ENCODE measurements at places on chromosomes 12 and 14. TPM values are rescaled to one million over a fixed set of nuclear protein-coding genes. Genes with fewer than 3 reads are reported as not detected.

Gene VRK1
- 30.2 TPM for total RNA-seq

Gene SYCP3
- 0.49 TPM for total RNA-seq

Gene MYF6
- not detected for total RNA-seq

- H3K27ac ChIP-seq, result no peak overlapping the region
- no peaks in the 10 kb centered on the region for H3K4me1 ChIP-seq
- peaks cover 7% of the 10 kb centered on the region for H3K27me3 ChIP-seq
- no peak for DNase-seq
- no peak overlapping the region for H3K4me3 ChIP-seq
Observed at GRCh38 chr12:108270035-108270848, 68.9 kb downstream of the CMKLR1 start.

- peaks cover 18% of the 10 kb centered on the region for H3K27me3 ChIP-seq
- no peak overlapping the region for H3K4me3 ChIP-seq
- DNase-seq, result no peak
- no peaks in the 10 kb centered on the region for H3K4me1 ChIP-seq
- H3K27ac ChIP-seq, result no peak overlapping the region
Observed at GRCh38 chr14:61176686-61177085, 104.5 kb downstream of the TMEM30B start.

- no peaks in the 10 kb centered on the region for H3K36me3 ChIP-seq
- no peak overlapping the region for H3K27ac ChIP-seq
- peaks cover 18% of the 10 kb centered on the region for H3K27me3 ChIP-seq
- no peak for DNase-seq
- no peaks in the 10 kb centered on the region for H3K4me1 ChIP-seq
Observed at GRCh38 chr14:68922201-68922621, 56.9 kb downstream of the ACTN1 start.

DNA sequence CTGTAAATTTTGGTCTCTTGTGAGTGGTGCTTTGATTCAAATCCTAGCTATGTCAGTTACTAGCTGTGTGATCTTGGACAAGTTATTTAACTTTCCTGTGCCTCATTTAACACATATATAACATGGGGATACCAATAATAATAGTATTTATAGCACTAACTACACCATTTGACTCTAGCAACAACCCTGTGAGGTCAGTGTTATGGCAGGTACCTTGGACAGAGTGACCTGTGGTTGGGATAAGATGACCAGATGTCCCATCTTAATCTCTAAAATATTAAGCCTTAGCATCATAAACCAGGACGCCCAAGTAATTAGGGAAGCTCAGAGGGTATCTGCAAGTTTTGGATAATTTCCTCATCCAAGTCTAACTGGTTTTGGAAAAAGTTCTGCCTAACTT, 73.7 kb downstream of the NDUFA12 start:
- no peak overlapping the region for H3K4me3 ChIP-seq
- DNase-seq, result no peak
- no peaks in the 10 kb centered on the region for H3K4me1 ChIP-seq
- no peak overlapping the region for H3K27ac ChIP-seq
- no peaks in the 10 kb centered on the region for H3K36me3 ChIP-seq

DNA sequence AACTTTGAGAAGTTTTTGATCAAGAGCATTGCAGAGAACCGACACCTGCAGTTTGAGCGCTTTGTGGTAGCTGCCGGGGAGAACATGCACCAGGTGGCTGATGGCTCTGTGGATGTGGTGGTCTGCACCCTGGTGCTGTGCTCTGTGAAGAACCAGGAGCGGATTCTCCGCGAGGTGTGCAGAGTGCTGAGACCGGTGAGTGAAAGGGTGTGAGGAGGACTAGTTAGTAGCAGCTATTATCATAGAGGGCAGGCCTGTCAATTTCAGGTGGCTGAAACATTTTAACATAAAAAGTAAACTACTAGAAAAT, 27.0 kb upstream of the HIGD1C start:
- H3K27me3 ChIP-seq, result no peaks in the 10 kb centered on the region
- peaks cover 26% of the 10 kb centered on the region for H3K36me3 ChIP-seq
- peak overlapping the region; percentile 98 for H3K27ac ChIP-seq
- peak; percentile 32 for DNase-seq
- H3K4me3 ChIP-seq, result peak overlapping the region; percentile 97
- H3K4me1 ChIP-seq, result peaks cover 80% of the 10 kb centered on the region

DNA sequence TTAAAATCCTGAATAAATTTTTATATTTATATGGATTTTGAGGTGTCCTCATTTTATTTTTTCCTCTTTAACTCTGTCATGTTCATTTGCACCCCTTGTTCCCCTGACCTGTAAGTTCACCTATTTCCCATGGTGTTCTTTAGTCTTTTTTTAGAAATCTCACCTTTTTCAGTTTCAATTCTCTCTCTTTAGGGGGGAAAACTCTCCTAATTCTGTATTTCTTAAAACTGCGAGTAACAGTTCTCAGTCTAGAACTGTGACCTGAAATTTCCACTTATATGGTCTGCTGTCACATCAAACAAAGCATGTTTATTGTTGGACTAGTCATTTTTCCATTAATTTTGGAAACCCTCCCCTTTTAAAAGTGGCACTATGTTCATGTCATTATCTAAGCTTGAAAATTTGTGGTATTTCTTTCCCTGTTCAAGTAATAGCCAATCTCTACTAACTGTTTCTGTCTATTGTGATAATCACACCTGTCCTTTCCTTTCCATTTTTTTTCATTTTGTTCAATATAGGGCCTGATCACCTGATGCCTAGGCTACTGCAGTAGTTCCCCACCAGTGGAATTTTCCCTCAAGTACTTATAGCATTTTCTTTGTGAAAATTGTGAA, 14.0 kb upstream of the FBXO33 start:
- H3K36me3 ChIP-seq, result no peaks in the 10 kb centered on the region
- no peaks in the 10 kb centered on the region for H3K27me3 ChIP-seq
- H3K4me1 ChIP-seq, result peaks cover 2% of the 10 kb centered on the region
- no peak overlapping the region for H3K4me3 ChIP-seq
- H3K27ac ChIP-seq, result no peak overlapping the region
- no peak for DNase-seq

GRCh38 chr12:118870551-118870950, 110.8 kb upstream of the SRRM4 start:
- DNase-seq, result no peak
- H3K4me1 ChIP-seq, result no peaks in the 10 kb centered on the region
- no peak overlapping the region for H3K4me3 ChIP-seq
- no peak overlapping the region for H3K27ac ChIP-seq

DNA sequence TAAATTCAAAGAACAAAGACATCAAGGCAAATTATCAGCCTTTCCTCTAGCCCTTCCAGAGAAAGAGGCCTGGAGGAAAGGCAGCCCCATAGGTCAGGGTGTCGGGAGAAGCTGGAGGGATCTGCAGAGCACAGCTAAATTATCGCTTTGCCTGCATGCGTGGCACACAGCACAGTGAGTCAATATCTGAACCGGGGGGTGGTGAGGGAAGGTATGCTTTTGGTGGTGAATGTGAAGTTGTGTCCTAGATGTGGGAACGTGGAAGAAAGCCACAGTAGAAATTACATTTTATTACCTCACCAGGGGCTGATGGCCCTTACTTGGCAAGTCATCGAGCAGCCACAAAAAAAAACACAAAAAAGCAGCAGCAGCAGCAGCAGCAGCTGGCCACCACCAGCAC, 243.2 kb downstream of the EGLN3 start:
- no peaks in the 10 kb centered on the region for H3K27me3 ChIP-seq
- H3K4me3 ChIP-seq, result no peak overlapping the region
- H3K36me3 ChIP-seq, result no peaks in the 10 kb centered on the region
- H3K27ac ChIP-seq, result no peak overlapping the region
- H3K4me1 ChIP-seq, result no peaks in the 10 kb centered on the region

GRCh38 chr12:12582193-12582881, 19.7 kb upstream of the DUSP16 start:
- H3K27ac ChIP-seq, result no peak overlapping the region
- H3K27me3 ChIP-seq, result no peaks in the 10 kb centered on the region
- H3K36me3 ChIP-seq, result no peaks in the 10 kb centered on the region
- peaks cover 12% of the 10 kb centered on the region for H3K4me1 ChIP-seq
- no peak overlapping the region for H3K4me3 ChIP-seq

- H3K4me3 ChIP-seq, result no peak overlapping the region
- no peak for DNase-seq
- H3K27ac ChIP-seq, result no peak overlapping the region
- H3K4me1 ChIP-seq, result no peaks in the 10 kb centered on the region
- no peaks in the 10 kb centered on the region for H3K36me3 ChIP-seq
Observed at GRCh38 chr12:62859321-62859737, 75.6 kb downstream of the PPM1H start.

GRCh38 chr14:106826833-106827369, 1300.5 kb downstream of the TMEM121 start:
- no peaks in the 10 kb centered on the region for H3K27me3 ChIP-seq

DNA sequence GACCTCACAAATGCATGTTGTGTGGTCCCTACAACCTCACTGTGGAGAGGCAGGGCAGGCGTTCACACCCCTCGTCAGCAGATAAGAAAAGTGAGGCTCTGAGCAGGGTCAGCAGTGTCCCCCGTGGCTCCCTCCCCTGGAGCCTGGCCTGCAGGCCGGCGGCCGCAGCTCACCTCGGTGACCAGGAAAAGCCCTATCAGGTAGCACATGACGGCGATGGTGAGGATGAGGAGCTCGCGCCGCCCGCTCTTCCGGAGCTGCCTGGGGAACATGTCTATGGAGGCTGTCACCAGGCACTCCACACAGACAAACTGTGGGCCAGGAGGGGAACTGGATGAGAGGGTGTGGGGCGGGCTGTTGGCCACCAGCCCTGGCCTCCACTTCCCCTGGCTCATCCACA, 18.0 kb downstream of the SLC6A12 start:
- no peak overlapping the region for H3K27ac ChIP-seq
- no peak for DNase-seq
- peaks cover 25% of the 10 kb centered on the region for H3K27me3 ChIP-seq
- no peaks in the 10 kb centered on the region for H3K36me3 ChIP-seq
- no peaks in the 10 kb centered on the region for H3K4me1 ChIP-seq

Data from activated B cell treated with CpG ODN at 0.5 μM for 24 hours (primary cell).